ENCODE measurements at places on chromosomes 12 and 14.

DNA sequence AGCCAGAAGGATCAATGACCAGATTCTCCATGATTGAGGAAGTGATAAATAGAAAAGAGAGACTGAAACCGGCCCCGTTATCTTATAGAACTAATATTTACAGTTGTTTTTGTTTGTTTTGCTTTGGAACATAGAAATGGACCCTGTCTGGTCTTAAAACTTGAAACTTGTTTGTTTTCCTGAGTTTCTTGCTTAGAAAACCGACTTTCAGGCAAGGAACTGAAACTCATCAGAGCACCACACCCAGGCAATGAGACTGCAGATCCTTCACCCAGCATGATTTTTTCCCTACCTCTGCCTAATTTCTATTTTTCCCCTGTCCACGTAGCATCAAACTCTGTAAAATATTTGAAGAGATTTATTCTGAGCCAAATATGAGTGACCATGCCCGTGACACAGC is 10.6 kb upstream of the CLEC12A start:
- no peak for DNase-seq

- peak; percentile 87 for DNase-seq
These were observed 69.6 kb downstream of the ITPK1 start for GRCh38 chr14:93045965-93046704.

DNA sequence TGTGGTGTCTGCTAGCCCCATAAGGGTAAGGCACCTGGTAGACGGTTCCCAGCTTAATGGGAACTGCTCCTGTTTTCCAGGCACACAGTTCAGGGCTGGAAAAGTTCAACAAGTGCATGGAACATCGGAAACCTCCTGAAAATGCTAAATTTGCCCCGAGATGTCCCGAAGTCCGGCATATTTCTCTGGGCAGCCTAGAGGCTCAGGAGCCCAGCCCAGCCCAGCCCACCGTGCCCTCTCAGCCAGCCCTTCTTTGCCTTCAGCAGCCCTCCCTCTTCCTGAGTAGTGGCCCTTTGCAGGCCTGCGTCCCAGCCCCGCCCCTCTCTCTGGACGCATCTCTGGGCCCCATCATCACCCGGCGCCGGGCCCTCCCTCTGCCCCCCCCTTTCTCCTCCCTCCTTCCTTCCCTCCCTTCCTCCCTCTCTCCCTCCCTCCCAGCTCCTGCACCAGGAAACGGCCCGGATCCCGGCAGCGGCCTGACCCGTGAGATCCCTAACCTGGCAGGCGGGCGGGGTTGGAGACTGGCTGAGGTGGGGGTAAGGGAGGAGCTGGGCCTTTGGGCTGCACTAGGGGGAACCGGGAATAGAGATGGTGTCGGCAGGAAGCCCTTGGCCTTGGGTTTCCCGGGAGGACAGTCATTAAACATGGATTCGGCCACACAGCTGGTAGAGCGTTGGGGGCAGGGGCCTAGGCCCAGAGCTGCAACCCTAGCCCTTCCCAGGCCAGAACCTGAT is at the start of gene BCL2L2:
TSS of gene BCL2L2 (plus strand) at position 422 of the 734 bp plus-strand sequence. CDS start 935 bp downstream, outside the sequence.
- peak; percentile 80 for DNase-seq

DNA sequence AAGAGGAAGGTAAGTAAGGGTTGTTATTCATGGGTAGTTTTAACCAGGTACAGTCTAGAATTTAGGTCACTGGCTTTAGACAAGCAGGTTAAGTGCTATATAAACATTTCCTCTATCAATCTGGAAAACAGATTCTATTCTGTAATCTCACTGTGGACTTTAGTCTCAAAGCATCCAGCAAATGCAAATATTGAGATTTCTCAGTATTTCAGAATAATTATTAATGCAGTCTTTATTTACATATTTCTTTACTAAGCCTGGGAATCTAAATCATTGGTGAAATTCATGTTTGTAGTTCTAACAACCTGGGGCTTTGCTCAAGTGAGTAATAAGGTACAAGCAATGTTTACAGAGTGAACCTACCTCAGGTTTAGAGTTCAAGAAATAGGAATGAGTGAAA is 61.9 kb downstream of the SLC41A2 start:
- DNase-seq = no peak

GRCh38 chr14:95300002-95300696 is 19.6 kb downstream of the CLMN start:
- no peak for DNase-seq

DNA sequence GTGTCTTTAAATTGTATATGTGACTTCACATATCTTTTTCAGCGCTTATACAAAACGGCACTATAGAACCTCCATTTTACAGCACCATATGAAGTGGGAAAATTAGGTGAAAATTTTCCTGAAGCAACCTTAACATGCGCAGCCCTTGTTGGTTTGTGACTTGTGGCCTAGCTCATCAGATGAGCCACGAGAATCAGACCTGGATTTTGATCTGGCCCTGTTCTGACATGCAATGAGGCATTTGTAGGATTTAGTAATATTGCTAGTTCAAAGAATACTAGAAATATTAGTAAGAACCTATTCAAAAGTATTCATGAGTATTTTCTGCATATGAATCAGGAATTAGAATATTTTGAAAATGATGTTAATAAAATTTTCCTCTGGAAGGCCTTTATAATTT is 2.9 kb downstream of the CDKN1B start:
- no peak for DNase-seq

DNA sequence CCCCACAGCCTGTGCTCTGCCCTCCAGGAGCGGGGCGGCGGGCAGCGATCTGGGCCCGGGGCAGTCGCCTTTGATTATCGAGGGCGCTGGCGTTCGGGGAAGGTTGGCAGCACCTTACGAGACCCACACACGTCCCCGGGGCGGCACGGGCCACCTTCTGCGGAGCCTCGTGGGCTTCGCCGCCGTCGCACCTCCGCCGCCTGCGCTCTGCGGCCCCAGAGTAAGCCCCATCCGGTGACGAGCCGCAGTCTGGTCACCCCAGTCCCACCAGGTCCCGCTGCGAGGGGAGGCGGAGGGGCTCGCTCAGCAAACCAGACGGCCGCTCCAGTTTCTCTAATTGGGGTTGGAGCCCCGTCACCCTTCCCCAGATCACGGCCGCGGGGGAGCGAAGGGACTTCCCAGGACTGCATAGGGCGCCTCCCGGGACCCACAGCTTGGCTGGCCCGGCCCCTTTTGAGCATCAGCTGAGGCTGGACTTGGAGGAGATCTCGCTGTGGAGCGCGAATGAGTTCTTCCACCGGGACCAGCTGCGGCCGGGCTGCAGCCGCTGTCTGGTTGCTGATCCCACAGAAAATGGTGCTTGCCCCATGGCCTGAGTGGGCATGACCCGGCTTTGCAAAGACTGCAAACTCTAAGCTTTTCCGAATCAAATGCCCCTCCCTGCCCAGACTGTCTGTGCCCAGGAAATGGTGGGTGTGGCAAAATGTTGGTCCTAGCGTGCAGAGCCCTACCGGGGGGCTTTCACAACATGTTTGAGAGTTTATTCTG is 560 bp downstream of the LGALS3 start:
- DNase-seq = peak; percentile 79

- DNase-seq = no peak
These were observed 42.5 kb upstream of the VPS33A start for GRCh38 chr12:122308811-122309210.

DNA sequence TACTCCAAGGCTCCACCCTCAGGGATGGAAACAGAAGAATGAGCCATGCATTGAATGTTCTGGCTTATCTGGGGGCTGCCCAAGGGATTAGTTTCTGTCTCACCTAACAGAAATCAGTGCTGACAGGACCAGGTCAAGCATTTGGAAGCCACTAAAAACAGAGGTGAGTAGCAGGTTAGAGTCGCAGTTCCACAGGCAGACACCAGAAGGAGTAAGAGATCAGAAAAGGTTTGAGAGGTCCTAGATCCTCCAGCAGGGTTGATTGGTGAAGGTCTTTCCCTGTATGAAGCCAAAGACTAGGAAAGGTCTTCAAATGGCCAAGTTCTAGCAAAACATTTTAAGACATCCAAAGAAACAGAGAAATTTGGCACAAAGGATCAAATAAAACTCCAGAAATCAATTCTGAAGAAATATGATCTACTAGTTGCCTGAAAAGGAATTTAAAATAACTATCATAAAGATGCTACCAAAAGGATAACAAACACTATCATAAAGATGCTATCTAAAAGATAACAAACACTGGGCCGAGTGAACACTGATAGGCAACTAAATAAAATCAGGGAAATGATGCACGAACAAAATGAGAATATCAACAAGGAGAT is 19.5 kb upstream of the TTC9 start:
- peak; percentile 43 for DNase-seq

DNA sequence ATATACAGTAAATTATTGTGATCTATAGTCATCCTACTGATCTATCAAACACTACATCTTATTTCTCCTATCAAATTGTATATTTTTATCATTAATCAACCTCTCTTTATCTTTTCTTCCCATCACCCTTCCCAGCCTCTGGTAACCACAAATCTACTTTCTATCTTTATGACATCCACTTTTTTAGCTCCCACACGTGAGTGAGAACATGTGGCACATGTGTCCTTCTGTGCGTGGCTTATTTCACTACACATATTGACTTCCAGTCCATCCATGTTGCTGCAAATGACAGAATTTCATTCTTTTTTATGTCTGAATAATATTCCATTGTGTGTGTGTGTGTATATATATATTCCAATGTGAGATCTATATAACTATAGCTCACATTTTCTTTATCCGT is 67.8 kb upstream of the TBX5 start:
- no peak for DNase-seq

DNA sequence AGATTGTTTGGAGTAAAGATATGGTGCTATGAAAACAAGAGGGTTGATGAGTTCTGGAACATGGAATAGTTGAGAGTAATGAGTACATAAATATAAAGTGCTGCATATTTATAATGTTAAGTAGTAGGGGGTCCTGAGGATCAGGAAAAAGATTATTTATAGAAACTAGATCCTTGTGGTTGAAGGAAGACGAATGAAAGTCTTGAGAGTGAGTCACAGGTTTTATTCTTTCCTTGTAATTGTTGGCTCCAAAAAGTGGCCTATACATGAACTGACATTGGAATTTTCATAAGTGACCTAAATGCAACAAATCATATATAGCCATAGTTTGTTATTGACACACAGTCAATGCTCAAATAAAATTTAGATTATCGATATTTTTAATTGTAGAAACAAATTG is 440.4 kb upstream of the PRICKLE1 start:
- DNase-seq = no peak

GRCh38 chr12:110677206-110677911 is 11.6 kb downstream of the HVCN1 start:
- DNase-seq = no peak

DNA sequence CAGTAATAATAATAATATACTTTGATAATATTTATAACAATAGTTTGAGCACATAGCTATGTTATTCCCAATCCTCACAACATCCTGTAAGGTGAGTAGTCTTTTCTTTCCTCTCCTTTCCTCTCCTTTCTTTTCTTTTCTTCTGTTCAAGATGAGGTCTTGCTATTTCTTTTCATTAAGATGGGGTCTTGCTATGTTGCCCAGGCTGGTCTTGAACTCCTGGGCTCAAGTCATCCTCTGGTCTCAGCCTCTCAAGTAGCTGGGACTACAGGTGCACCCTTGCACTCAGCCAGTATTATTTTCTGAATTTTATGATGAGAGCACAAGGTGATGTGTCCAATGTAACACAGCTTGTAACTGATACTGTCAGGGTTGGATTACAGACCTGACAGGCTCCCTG is 134.6 kb downstream of the OTOGL start:
- DNase-seq = no peak

DNA sequence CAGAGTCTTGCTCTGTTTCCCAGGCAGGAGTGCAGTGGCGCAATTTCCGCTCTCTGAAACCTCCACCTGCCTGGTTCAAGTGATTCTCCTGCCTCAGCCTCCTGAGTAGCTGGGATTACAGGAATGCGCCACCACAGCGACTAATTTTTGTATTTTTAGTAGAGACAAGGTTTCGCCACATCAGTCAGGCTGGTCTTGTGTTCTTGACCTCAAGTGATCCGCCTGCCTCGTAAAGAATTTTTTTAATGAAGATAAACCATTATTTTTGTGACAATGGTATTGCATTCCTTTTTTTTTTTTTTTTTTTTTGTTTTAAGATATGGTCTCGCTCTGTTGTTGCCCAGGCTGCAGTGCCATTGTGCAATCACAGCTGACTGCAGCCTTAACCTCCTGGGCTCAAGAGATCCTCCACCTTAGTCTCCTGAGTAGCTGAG is 25.8 kb downstream of the ACVR1B start:
- DNase-seq = no peak

- DNase-seq = peak; percentile 86
These were observed 363 bp upstream of the CSAD start for GRCh38 chr12:53180931-53181645.

DNA sequence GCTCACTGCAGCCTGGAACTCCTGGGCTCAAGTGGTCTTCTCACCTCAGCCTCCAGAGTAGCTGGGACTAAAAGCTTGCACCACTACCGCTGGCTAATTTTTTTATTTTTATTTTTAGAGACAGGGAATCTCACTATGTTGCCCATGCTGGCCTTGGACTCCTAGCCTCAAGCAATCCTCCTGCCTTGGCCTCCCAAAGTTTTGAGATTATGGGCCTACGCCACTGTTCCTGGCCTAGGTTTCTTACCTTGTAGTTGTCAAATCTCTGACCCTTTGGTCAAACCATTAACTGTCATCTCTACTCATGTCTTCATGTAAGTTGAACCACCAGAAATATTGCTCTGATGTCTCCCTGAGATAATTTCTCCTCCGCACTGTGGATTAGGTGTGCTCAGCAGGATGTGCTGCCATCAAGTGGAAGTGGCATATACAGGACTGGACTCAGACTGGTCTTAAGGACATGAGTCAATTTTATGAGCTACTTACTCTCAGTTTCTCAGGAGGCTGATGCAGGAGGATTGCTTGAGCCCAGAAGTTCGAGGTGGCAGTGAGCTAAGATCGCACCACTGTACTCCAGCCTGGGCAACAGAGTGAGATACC is 28.5 kb downstream of the ACTR6 start:
- DNase-seq = no peak

- no peak for DNase-seq
These were observed 38.2 kb downstream of the SLC38A4 start for GRCh38 chr12:46787496-46788055.

- DNase-seq = no peak
These were observed 4.0 kb downstream of the EGLN3 start for GRCh38 chr14:33946679-33947476.
